ENCODE measurements at places on chromosomes 3 and 15. TPM values are rescaled to one million over a fixed set of nuclear protein-coding genes. Genes with fewer than 3 reads are reported as not detected.

IGSF10 gene
- total RNA-seq = 1.3 TPM

TNFAIP8L3 gene
- total RNA-seq = 47.5 TPM

ACOX2 gene
- total RNA-seq = 26.5 TPM

SPTBN5 gene
- 0.29 TPM for total RNA-seq

CDHR4 gene
- not detected for total RNA-seq

SCN11A gene
- under 0.01 TPM for total RNA-seq

KLHL40 gene
- not detected for total RNA-seq

TMF1 gene
- 51.9 TPM for total RNA-seq

DLEC1 gene
- under 0.01 TPM for total RNA-seq

PRRT3 gene
- total RNA-seq = 5.4 TPM

ADAMTSL3 gene
- total RNA-seq = 1.2 TPM

CACNA2D2 gene
- not detected for total RNA-seq

DAG1 gene
- 41.3 TPM for total RNA-seq

ZNF774 gene
- 1.5 TPM for total RNA-seq

SH2D7 gene
- under 0.01 TPM for total RNA-seq

HDAC11 gene
- total RNA-seq = 14.4 TPM

ACTC1 gene
- total RNA-seq = not detected

CCDC54 gene
- not detected for total RNA-seq

KBTBD13 gene
- total RNA-seq = under 0.01 TPM

PLXNB1 gene
- total RNA-seq = 41.3 TPM

SPATA12 gene
- 0.15 TPM for total RNA-seq

HDC gene
- total RNA-seq = not detected

BSN gene
- total RNA-seq = 0.17 TPM

PTPRG gene
- total RNA-seq = 58.2 TPM

POPDC2 gene
- 0.15 TPM for total RNA-seq

CIAO2A gene
- 70.1 TPM for total RNA-seq

SCAANT1 gene
- total RNA-seq = not detected

DLL4 gene
- total RNA-seq = 0.73 TPM

TTLL13 gene
- total RNA-seq = not detected

EFCAB12 gene
- under 0.01 TPM for total RNA-seq

CNTN4 gene
- not detected for total RNA-seq

EXD1 gene
- total RNA-seq = not detected

ECE2 gene
- under 0.01 TPM for total RNA-seq
